ENCODE measurements at places on chromosomes 11 and 22.
A peak's percentile ranks its signal among the peaks of the same experiment; 100 is the strongest.

DNA sequence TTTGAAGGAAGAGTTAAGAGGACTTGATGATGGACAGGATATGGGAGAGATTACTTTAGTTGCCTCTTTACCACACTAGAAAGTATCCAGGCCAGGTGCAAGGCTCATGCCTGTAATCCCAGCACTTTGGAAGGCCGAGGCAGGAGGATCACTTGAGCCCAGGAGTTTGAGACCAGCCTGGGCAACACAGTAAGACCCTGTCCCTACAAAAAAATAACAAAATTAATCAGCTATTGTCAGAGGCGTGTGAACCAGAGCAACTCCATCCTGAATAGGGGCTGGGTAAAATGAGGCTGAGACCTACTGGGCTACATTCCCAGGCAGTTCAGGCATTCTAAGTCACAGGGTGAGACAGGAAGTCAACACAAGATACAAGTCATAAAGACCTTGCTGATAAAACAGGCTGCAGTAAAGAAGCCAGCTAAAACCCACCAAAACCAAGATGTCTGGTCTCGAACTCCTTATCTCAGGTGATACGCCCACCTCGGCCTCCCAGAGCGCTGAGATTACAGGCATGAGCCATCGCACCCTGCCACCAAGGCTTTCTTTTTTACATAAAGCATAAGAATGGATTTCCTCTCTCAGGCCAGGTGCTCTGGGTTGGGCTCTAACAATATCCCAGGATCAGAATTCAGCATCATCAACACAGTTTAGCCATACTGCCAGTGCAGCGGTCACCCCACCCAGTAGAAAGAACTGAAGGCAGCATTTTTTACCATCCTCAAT lies 17.8 kb downstream of the PI4KA start:
- no peak for DNase-seq

- DNase-seq = no peak
Measured at GRCh38 chr11:86519064-86519911, 144.6 kb downstream of the CCDC81 start.

DNA sequence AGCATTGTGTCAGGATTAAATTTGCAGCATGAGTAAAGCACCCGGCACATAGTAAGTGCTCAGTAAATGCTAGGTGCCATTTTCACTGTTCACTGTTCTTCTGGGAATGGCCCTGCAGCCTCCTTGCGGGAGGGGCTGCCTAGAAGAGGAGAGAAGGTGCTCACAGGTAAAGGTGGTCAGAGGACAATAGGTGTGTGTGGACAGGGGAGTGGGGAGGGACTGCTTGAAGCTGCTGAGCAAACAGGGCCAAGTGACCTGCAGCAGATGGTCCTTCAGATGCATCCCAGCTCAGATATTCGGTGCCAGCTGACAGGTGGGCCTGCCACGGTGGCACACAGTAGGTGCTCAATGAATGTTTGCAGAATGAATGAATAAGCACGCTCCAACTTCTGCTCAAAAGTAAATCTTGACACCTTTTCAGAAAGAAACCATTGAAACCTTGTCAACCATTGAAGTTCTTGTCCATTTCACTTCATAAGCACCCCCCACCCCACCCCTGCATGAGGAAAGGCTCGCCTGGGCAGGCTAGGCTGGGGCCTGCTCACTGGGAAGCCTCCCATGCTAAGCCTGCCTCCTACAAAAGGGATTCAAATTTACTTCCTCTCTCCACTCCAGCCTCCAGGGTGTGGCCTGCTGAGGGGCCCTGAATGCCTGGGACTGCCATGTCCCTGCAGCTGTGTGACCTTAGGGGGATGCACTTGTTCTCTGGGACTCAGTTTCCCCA lies 1.6 kb downstream of the KIAA0930 start:
- no peak for DNase-seq

GRCh38 chr11:122979103-122979814 lies 2.4 kb downstream of the BSX start:
- no peak for DNase-seq

- DNase-seq = no peak
Measured at GRCh38 chr11:120337355-120338106, 1.3 kb downstream of the ARHGEF12 start.

DNA sequence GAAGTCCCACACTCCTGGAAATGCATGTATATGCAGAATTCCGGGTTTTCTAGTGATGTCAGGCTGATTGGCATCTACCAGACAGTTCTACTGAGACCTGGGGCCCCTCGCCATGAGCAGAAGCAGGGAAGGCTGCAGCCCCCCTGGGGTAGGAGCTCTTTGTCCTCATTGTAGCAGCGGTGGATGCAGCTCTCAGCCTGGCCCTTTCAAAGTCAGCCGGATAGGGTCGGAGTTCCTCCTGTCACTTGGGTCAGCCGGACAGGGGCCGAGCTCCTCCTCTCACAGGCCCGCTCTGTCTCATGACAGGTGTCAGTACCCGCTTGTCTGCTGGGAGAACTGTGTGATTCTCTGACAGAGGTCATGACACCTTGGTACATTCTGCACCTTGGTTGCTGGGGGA lies 30.0 kb downstream of the MRGPRD start:
- DNase-seq = no peak

DNA sequence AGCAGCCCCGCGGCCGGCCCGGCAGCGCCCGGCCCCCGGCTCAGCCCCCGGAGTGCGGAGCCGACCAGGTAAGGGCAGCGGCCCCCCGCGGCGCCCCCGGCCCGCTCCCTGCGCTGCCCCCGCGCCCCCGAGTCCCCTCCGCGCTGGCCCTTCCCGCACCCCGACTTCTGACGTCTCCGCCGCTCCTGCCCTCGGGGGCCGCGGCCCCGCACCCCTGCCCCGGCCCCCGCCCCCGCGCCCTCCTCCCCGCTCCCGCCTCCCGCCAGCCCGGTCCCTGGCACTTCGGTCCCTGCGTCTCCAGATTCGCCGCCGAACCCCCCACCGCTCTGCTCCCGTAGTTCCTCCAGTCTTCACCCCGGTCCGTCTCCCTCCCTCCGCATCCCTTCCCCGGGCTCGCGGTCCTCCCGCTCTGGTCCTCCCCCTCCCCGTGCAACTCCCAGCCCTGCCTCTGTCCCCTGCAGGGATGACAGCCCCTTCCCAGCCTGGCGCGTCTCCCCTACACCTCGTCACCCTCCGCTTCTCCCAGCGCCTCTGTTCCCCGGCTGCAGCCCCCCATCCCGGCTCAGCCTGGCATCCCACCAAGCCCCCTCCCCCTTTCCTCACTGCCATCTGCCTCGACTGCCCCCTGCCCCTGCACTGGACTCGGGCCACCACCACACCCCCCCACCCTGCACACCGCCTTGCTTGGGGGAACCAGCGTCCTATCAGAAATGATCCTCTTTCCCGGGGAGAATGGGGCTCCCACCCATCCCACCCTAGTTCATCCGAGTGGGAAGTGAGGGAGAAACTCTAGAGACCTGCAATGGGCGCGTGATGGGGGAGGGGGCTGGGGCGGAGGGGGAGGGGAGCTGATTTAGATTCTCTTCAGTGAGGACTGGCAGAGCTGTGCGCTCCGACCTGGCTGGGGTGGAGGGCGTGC lies 531 bp downstream of the GRIK4 start:
- no peak for DNase-seq

DNA sequence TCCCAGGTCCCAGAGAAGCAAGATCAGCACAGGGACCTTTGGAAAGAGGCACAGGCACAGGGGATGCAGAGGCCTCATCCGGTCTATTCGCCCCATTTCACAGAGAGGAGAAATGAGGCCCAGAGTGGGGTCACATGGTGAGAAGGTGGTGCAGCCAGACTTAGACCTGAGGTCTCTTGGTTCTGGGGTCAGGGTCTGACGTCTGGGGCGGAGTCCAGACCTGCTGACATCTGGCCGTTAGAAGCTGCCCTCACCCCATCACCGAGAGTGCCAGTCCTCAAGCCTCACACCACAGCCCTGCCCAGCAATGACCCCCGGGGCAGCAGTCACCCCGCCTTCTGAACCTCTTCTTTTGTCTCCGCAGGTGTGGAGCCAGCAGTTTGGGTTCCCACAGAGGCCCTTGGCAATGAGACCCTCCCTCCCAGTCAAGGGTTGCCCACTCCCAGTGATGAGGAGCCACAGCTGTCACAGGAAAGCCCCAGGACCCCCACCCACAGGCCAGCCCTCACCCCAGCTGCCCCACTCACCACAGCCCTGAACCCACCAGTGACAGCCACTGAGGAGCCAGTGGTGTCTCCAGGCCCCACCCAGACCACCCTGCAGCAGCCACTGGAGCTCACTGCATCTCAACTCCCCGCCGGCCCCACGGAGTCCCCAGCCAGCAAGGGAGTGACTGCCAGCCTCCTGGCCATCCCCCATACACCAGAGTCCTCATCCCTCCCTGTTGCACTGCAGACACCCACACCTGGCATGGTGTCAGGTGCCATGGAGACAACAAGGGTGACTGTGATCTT lies 62.4 kb downstream of the OTOG start:
- DNase-seq = no peak

- no peak for DNase-seq
Measured at GRCh38 chr22:35484651-35485556, 55.7 kb upstream of the RASD2 start.

DNA sequence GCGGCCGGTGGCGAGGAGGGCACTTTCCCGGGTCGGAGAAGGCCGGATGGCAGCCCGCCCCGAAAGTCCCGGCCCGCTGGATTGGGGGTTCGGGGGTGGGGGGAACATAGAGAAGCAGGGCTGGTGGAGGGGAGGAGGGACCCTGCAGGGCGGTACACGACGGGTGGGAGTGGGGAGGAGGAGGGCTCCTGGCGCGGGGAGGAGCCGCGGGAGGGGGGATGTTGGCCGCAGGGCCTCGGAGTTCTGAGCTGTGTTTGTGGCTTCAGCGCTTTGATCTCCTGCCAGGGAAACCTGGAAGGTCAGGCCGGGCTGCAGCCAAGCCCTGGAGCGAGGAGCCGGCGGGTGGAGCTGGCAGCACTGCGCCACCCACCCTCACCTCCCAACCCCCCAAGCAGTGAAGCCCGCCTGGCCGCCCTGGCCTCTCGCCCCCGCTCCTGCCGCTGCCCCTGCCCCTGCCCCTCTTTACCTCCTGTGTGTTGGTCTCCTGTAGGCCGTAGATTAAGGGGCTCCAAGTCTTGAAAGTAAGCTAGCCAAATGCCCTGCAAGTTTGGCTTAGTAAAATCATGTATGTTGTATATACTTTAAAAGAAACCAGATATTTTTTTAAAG lies 30.9 kb downstream of the C22orf31 start:
- peak; percentile 49 for DNase-seq

DNA sequence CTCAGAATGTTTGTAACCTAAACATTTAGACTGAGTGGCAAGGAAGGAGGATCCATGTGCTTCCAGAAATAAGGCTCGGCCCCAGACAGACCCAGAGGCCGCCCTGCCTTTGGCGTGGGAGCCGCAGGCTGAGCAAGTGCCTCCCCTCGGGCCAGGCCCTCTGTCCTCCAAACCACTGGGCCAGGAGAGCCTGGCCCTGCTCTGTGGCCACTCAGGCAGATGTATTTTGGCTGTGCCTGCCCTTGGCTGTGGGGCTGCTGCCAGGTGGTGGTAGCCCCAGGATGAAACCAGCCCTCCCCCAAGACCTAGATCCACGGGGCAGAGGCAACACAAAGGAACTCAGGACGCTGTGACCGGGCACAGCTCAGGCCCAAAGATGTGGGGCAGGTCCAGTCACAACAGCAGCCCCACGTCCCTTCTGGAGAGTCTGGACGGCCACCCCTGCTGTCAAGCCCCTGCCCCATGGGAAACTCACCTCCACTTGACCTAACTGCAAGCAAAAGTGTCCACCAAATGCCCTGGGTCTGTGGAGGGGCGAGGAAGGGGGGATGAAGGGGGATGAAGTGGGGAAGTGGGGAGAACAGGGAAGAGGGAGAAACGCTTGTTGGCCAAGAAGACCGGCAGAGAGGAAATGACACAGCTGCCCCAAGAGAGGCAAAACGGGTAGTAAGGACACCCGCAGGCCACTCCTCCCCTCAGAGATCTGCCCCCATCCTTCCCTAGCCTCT lies 24.0 kb downstream of the PISD start:
- DNase-seq = no peak

GRCh38 chr11:12846786-12847615 lies 162.1 kb upstream of the RASSF10 start:
- no peak for DNase-seq

GRCh38 chr22:21632237-21632895 lies at the start of gene CCDC116:
TSS of gene CCDC116 (plus strand) at chr22:21632760. CDS start at chr22:21633182, 422 bp downstream.
- DNase-seq = no peak

DNA sequence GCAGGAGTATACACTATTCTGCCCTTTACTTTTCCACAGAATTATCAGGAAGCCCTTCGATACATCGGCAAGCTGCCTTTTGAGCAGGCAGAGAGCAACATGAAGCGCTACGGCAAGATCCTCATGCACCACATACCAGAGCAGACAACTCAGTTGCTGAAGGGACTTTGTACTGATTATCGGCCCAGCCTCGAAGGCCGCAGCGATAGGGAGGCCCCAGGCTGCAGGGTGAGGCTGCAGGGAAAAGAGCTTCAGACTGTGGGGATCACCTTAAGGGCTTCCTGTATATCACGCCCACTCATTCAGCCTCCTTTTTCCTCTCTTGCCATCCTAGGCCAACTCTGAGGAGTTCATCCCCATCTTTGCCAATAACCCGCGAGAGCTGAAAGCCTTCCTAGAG lies 6.8 kb upstream of the HMBS start:
- no peak for DNase-seq

DNA sequence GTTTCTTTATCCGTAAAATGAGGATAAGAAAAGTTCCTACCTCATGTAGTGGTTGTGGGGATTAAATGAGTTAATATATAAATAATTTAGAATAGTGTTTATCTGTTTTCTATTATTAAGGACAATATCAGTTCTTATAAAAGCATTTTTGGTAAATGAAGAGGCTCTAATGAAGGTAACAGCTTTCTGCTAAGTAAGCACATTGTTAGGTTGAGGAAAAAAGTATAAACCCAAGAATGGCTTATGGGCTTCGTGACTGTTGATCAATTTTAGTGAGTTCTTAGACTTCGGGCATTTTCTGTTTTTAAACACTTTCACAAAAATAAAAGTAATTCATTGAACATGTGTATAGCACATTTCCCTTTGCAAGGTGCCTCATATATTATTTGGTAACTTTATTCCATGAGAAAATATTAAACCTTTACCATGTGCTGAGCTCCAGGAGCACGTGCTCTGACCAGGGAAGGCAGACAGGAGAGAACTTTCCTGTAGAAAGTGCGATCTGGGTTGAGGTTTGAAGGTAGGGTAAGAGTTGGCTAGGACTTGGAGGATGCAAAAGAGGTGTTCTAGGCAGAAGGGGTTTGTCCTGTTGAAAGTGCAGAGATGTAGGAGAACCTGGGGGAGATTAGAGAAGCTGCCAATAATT lies 11.3 kb upstream of the OR9Q2 start:
- DNase-seq = no peak

DNA sequence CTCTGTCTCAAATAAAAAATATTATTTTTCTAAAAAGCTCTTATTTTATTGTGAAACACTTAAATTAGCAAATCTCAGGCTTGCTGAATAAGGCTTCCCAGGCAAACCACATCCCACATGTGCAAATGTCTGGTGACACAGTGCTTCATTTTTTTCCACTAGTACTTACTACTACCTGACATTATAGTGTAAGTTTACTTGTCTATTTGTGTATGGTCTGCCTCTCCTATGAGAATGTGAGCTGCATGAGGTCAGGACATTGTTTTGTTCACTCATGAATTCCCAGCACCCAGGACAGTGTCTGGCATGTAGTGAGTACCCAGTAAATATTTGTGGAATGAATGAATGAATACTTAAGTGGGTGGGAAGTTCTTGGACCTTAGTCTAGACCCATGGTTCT lies 103.1 kb downstream of the PTPRJ start:
- no peak for DNase-seq

GRCh38 chr11:19739872-19740271 lies 27.2 kb downstream of the NAV2 start:
- DNase-seq = no peak

- no peak for DNase-seq
Measured at GRCh38 chr11:77503006-77503405, 29.1 kb upstream of the PAK1 start.

- no peak for DNase-seq
Measured at GRCh38 chr22:26671317-26672059, 14.1 kb downstream of the MIAT start.
